Epithelial cell of proximal tubule (primary cell): ENCODE measurements at places on chromosomes 2 and 18.

GRCh38 chr2:206718296-206718695 is at the start of gene DYTN:
TSS of gene DYTN (minus strand) at chr2:206718396. CDS start at chr2:206718279, 117 bp downstream.
- no peak for DNase-seq

- no peak for DNase-seq
Measured at GRCh38 chr2:62966991-62967390, 83.6 kb upstream of the OTX1 start.

GRCh38 chr18:14933964-14934363 is 186.0 kb downstream of the ANKRD30B start:
- DNase-seq, result no peak

GRCh38 chr18:8003878-8004675 is 437.0 kb downstream of the PTPRM start:
- DNase-seq, result no peak

DNA sequence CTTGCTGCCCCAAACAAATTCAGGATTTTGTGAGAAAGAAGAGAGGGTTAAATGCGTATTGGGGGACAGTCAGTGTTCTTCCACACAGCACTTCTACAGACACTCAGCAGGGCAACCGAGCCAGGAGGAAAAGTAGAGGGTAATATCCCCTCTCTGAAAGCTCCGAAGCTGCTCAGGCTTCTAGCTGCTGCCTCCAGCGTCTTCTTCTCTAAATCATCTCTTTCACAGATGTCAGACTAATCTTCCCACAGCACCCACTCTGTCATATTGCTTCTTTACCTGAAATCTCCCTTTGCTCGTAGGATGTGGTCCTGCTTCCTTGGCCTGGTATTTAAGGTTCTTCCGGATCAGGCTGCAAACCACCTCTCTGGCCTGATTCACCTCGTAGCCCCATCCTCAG is 117.6 kb upstream of the HAAO start:
- DNase-seq, result no peak

- DNase-seq, result no peak
Measured at GRCh38 chr18:58180172-58180571, 136.1 kb downstream of the NEDD4L start.

GRCh38 chr18:24985586-24985985 is 366.4 kb downstream of the ZNF521 start:
- no peak for DNase-seq

GRCh38 chr2:204628926-204629712 is 83.8 kb downstream of the PARD3B start:
- DNase-seq, result no peak

GRCh38 chr2:17296686-17297085 is 221.6 kb downstream of the RAD51AP2 start:
- DNase-seq, result no peak

- DNase-seq, result peak; percentile 18
Measured at GRCh38 chr2:180124273-180125139, 117.4 kb upstream of the CWC22 start.

DNA sequence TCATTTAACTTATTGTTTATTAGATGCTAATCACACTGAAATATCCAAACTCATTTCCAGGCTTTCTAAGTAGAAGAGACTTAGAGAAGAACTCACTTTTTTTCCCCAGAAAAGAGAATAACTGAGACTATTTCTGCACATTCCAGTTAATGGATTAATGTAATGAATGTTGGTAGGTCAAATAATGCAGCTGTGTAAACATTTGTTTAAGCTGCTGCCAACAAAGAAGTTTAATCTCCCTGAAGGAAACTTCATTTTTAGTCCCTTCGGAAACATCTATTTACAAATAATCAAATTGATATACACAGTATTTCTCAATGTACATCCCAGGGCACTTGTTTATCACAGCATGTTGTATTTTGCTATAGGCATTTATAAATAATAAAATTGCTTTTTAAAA is 126.9 kb downstream of the KCNS3 start:
- no peak for DNase-seq

DNA sequence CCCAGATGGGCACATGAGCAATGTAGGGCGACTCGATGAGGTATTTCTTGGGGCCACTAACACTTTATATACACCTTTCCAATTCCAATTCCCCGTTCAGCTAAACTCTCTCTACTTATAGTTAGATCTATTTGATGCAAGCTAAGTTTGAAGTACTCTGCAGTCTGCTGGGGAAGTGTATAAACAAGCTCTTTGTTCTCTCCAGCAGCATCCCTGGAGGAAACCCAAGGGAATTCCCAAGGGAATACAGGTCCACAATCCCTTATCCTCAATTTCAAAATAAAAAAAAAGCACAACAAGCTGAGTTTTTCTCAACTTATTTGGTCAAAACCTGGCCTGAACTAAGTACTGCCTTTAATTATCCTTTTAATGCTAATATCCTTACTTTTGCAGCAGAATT is 433.3 kb downstream of the NBAS start:
- no peak for DNase-seq

DNA sequence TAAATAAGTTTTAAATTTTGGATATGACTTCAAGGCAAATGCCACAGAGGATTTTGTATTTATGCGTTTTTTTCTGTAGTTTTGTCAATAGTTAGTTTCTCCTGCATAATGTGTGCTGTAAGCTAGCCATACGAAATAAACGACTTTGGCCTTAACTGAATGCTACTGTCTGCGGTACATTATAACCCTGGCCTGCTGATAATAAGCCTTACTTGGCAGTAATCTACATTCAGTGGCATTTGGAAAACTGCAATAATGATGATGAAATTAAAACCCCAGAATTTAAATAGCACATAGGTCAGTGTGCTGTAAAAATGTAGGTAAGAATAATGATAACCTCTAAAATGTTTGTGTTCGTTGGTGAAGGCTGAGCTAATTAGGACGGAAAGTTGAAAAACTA is 88.8 kb downstream of the LRP1B start:
- DNase-seq, result no peak

- DNase-seq, result no peak
Measured at GRCh38 chr18:4734903-4735302, 279.8 kb upstream of the DLGAP1 start.

DNA sequence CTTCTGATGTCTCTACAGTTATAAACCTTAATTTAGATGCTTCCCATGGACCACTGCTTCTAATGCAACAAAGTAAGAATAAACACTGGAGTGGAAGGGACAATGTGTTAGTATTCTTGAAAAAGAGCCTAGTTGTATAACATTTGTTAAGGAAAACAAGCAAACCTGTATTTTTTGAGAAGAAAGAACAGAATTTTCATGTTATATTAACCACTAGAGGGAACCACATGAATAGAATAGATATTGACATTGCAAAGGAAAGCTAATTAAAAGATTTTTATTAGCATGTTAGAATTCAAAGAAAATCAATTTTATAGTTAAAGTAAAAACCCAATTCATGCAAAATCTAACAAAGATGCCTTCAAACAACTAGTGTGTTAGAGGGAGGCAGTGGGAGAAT is 151.2 kb upstream of the BARD1 start:
- no peak for DNase-seq

- no peak for DNase-seq
Measured at GRCh38 chr2:44519026-44519425, 157.3 kb downstream of the CAMKMT start.

- DNase-seq, result no peak
Measured at GRCh38 chr2:166803373-166804000, 84.8 kb upstream of the XIRP2 start.

- no peak for DNase-seq
Measured at GRCh38 chr2:71606244-71606643, 152.9 kb downstream of the DYSF start.

GRCh38 chr2:61396005-61396404 is 74.9 kb downstream of the USP34 start:
- no peak for DNase-seq

DNA sequence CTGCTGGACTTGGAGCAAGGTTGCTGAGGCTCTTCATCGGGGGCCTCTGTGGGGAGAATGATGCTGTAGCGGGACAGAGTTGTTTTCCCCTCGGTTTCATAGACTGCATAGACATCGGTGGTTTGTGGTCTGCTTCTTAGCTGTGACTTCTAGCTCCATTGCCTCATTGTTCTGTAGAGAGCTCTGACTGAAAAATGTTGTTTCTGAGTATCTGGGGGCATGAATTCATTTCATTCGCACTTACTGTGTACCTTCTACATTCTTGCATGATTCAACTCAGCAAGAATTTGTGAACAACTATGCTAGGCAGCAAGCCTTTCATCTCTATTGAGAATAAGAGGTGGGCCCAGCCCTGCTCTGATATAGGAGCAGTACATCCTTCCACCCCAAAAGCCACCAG is 406.8 kb downstream of the NBAS start:
- DNase-seq, result no peak

- DNase-seq, result no peak
Measured at GRCh38 chr2:23397478-23397877, 12.5 kb downstream of the KLHL29 start.

DNA sequence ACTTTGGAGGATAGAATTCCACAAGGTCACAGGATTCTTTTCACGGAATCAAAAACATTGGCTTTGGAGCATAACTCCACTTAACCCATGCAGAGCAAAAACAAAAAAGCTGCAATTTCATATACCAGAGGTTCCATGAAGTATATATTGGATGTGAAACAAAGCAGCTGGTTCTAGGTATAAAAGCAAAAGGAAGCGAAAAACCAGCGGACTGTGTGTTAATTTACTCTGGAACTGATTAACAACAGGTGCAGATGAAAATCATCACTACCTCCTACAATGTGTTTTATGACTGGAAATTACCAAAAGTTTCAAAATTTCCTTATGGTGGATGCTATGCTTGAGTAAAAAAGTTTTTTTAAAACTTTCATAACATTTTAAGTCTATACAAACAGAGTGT is 54.4 kb upstream of the LINC00305 start:
- no peak for DNase-seq

GRCh38 chr18:79779021-79779699 is 18.6 kb upstream of the KCNG2 start:
- DNase-seq, result no peak

- no peak for DNase-seq
Measured at GRCh38 chr2:162994718-162995117, 156.2 kb upstream of the KCNH7 start.

DNA sequence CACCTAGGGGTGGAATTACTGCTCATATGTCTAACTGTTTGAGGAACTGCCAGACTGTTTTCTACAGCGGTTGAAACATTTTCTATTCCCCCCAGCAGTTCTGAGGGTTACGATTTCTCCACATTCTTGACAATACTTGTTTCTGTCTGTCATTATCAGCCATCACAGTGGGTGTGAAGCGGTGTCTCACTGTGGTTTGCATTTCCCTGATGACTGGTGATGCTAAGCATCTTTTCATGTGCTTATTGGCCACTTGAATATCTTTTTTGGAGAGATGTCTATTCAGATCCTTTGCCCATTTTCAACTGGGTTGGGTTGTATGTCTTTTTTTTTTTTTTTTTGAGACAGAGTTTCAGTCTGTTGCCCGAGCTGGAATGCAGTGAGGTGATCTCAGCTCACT is 63.0 kb downstream of the ADNP2 start:
- DNase-seq, result no peak

DNA sequence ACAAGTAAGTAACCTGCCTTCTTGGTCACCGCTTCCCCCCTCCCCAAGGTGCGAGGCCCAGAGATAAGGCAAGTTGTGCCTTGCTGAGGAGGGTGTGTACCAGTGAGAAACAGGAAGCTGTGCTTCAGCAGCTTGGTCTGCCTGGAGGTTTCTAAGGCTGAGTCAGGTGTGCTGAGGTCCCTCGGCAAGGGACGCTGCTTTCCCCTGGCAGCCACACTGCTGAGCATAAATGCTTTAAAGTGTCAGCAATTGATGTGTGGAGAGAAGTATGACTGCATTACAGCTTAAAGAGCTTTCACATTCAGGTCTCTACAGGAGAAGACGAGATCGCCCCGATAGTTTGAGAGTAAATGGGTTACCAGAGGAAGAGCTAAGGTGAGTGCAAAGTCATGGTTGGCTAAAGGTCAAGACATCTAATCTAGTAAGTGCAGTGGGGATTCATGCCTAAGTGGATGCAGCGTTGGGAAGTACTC is 86.9 kb downstream of the LIMS1 start:
- no peak for DNase-seq

GRCh38 chr2:112884869-112885505 is 26.0 kb upstream of the IL37 start:
- no peak for DNase-seq

DNA sequence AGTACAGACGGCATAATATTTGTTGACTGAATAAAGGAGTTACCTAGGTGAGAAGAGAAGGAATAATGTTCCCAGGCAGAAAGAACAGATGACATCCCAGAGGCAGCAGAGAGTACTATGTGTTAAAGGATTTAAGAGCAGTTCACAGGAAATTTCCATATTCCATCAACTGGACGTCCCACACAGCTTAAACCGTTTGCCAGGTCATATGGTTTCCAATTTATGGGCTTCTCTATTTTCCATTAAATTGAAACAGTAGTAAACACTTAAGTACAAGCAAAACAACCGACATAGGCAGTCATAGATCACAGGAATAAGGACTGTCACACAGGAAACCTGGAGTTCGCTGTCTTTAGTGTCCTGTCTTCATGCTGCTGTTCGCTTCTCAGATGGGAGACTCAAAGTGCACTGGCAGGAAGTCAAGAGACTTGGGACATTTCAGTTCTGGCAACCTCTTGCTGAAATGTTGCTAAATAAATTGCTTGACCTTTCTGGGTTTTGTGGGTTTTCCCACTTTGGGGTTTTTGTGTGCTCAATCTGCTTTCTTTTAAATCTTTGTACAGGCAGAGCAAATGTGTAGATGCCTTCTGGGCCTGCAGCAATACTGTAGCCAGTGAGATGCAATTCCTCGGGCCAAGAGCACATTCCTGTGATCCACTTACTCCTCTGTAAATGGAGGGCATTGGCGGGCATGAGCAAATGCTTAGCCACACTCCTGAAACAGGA is 5.8 kb upstream of the PIEZO2 start:
- no peak for DNase-seq

DNA sequence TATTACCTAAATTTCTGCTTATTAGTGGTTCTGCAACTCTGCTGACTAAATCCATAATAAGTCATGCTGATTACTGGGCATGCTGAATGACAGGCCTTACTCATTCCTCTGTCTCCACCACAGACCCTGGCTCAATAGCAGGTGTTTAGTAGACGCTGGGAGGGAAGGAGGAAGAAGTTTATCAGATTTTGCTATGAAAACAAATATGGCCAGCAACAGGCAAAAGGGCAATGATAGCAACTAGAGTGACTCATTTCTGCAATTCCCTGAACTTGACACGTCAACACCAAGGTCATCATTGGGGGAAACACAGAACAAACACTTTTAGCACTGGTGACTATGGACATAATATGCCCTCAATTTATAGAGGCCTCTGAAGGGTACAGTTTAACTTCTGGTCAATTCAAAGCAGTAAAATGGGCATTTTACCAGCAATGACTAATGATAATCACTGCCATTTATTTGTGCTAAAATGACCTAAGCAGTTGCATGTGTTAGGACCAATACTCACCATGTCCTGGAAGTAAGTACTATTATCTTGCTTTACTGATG is 35.2 kb downstream of the TMEM163 start:
- no peak for DNase-seq

- no peak for DNase-seq
Measured at GRCh38 chr2:69701100-69701945, 40.6 kb upstream of the ANXA4 start.

- DNase-seq, result no peak
Measured at GRCh38 chr2:85329181-85329651, 1.4 kb upstream of the TGOLN2 start.
